Stimulated activated CD8-positive, alpha-beta memory T cell treated with anti-CD3 and anti-CD28 coated beads, Interleukin-15, amount 100 ng/mL, for 24 hours (primary cell): ENCODE measurements at places on chromosomes 7 and 10.

GRCh38 chr7:96770758-96771157 lies 61.1 kb upstream of the SEM1 start:
- DNase-seq, result no peak

GRCh38 chr7:30309842-30310435 lies 25.5 kb downstream of the ZNRF2 start:
- DNase-seq, result no peak

DNA sequence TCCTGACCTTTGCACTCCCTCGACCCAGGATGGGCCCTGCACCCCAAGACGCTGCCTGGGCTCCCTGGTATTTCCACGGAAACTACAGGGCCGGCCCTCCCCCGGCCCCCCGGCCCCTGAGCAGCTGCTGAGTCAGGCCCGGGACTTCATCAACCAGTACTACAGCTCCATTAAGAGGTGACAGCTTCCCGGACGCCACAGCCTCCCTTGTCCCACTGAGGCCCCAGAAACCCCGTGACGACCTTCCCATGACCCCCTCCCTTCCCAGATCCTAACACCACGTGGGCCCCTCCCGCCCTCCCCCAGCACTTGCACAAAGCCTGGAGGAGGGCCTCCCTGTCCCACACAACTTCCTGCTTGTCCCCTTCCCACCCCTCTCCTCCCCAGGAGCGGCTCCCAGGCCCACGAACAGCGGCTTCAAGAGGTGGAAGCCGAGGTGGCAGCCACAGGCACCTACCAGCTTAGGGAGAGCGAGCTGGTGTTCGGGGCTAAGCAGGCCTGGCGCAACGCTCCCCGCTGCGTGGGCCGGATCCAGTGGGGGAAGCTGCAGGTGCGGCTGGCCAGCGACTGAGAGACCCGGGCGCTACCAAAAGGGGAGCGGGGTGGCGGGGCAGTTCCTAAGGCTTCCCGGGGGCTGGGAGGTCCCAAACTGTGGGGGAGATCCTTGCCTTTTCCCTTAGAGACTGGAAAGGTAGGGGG lies 5.7 kb downstream of the NOS3 start:
- DNase-seq, result no peak

DNA sequence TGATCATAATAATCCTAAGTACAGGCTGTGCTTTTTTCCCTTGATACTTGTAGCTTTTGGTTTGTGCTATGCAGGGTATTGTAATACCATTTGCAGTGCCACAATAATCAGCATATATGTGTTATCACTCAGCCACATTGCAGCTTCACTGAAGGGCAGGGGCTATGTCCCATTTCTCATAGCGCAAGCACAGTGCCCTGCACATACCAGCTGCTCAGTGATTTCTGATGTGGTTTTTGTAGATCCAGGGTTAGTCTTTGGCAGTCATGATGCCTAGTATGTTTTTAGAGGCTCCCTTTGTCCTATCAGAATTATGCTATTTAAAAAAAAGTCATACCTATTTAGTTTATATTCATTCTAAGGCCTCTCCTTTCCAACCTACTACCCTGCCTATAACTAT lies 25.8 kb downstream of the MET start:
- no peak for DNase-seq

DNA sequence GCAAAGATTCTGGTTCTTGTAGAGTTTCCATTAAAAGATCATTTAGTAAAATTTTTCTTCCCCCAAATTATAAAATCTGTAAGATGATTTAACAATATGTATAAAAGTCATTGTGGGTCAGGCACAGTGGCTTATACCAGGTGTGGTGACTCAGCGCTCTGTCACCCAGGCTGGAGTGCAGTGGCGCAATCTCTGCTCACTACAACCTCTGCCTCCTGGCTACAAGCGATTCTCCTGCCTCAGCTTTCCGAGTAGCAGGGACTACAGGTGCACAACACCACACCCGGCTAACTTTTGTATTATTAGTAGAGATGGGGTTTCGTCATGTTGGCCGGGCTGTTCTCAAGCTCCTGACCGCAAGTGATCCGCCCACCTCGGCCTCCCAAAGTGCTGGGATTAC lies 68.0 kb downstream of the SEPTIN14 start:
- no peak for DNase-seq

DNA sequence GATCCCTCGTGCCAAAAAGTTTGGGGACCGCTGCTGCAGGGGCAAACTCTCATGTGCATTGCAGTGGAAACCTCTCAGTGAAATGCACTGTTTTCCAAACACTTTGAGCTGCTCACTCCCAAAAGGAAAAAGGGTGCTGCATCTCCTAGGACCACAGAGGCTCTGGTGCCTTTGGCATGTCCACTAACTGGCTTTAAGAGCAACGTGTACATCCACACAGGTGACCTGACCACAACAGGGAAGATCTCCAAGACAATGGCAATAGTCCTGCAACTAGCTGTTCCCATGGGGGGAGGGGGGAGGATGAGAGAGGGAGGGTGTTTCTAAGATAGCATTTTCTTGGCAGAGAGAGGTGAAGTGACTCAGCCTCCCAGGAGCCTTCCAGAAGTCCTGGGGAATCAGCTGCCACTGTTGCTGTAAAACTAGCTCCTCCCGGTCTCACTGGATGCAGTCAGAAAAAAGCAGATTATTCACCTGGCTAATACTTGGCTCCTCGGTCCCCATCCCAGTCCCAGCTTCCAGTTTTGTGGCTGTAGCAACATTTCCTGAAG lies 181.7 kb downstream of the HECW1 start:
- no peak for DNase-seq
